ENCODE measurements at places on chromosomes 6 and 20.

DNA sequence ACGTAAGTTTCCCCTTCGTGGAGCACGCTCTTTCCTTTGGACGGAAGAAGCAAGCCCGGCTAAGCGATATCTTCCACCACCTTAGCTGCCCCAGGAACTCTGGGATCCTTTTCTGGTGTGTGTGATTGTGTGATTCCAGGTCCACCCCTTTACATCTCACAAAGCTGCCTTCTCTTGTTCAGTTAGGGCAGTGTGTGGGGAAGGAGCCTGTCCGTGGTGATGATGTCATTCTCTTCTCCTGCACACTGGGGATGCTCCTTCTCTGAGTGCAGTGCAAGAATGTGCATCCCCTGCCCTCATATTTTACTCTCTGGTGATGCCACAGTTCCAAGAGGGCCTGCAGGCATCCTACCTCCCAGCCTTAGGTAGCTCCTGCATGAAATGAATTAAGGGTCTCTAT, 30.3 kb downstream of the BNIP5 start:
- DNase-seq: no peak

- no peak for DNase-seq
These were observed 22.2 kb upstream of the CCN5 start for GRCh38 chr20:44692932-44693480.

DNA sequence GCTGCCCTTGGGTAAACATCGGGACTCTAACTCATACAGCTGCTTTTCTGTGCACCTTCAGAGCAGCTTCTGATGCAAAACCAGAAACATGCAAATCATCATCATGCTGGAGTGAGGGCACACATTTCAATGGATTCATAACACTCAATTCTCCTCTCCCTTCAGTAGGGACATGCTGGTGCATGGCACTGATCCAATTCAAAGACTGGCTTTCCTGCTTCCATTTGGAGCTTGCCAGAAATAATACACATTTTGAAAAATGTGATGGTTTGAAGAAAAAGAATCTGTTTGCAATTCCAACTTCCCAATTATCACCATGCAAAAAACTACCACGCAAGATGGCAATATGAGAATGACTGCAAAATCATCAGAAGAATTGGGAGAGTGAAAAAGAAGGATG, 65.2 kb upstream of the PDE10A start:
- DNase-seq: no peak

DNA sequence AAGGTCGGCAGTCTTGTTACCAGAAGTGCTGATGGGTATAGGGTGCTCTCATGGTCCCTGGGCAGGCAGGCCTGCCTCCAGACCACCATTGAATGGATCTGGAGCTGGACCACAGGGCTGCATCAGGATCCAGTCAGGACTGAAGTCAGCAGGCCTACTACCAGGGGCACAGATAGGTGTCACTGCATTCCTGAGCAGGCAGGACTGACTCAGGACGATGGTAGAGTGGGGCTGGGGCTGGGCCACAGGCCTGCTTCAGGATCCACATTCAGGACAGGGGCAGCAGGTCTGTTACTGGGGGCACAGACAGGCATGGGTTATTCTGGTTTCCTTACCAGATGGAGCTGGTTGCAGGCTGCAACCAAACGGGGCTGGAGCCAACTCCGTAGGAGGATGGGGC, 51.4 kb upstream of the MAP3K4 start:
- DNase-seq: no peak

GRCh38 chr20:32249030-32249738, 28.3 kb upstream of the KIF3B start:
- no peak for DNase-seq

DNA sequence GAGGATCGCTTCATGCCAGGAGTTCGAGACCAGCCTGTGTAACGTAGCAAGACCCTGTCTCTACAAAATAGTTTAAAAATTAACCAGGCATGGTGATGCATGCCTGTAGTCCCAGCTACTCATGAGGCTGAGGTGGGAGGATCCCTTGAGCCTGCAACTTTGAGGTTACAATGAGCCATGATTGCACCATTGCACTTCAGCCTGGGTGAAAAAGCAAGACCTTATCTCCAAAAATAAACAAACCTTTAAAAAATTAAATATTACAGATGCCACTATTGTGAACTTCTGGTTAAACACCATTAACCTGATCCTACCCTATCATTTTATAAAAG, 116.8 kb downstream of the ARHGAP18 start:
- no peak for DNase-seq

DNA sequence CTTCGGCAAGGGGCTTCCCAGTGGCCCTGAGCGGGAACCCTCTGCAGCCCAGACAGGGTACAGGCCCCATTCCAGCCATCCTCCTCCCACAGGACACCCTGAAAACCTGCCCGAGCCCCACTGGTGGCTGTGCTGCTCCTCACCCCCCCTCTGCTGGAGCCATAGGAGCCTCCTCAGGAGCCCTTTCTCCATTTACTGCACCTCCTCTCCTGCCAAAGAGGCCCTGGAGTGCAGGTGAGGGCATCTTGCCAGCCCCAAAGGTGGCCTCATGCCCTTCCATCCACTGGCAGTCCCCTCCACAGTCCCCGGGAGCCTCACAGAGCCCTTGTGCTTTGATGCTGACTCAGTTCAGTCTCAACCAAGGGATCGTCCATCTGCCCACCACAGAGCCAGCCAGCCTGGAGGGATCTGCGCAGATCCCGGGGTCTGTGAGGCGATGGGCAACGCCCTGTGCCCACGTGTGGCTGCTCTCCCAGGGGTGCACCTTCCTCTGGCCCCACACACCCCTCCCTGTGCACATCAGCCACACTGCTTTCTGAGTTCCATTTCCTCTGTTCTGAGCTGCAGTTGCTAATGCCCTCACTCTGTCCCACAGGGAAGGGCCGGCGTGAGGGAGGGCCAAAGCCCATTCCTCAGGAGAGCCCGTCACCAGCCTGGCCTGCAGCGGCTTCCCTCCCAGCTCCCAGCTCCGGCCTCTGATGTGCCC, 228.5 kb downstream of the DLL1 start:
- no peak for DNase-seq

GRCh38 chr6:150267686-150268561, 100.9 kb upstream of the IYD start:
- DNase-seq: no peak

DNA sequence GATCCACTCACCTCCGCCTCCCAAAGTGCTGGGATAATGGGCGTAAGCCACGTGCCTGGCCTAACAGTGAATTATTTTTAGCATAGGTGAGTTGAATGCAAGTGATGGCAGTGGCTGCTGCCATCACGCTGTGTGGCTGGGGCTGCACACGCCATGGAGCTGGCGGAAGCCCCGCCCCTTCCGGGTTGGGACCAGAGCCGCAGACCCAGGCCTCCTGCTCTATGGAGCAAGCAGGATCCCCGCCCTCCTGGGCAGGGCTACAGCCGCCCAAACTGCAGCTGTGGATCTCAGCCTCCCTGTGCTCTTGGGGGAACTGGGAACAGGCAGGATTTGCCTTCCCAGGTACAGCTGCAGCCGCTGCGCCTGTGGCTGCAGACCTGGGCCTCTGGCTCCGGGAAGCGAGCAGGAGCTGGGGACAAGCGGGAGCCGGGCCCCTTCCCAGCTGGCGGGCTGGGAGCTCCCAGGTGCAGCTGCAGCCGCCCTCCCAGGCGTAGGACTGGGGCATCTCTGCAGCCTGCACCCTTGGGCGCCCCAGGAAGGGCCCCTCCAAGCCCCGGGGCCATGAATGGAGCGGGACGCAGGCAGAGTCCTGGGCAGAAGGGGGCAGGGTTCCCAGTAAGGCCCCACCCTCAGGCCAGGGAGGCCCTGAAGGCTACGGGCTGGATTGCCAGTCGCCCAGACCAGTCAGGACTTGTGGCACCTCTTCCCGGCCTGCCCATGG, 30.9 kb upstream of the SLA2 start:
- no peak for DNase-seq

DNA sequence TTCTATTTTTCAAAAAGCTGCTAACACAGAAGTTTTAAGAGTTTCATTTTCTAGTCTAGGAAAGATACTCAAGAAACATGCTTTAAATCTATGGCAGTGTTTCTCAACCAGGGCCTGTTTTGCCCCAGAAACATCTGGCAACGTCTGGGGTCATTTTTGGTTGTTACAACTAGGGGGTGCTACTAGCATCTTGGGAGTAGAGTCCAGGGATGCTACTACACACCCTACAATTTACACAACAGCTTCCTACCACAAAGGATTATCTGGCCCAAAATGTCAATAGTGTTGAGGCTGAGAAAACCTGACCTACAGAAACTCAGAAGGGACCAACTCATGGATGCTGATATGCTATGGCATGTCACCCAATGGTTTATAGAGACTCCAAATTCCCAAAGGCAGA, 24.4 kb downstream of the SERAC1 start:
- DNase-seq: no peak

GRCh38 chr20:23043376-23043775, 6.1 kb downstream of the THBD start:
- no peak for DNase-seq

- no peak for DNase-seq
These were observed 15.8 kb downstream of the KCNQ2 start for GRCh38 chr20:63456429-63457284.

- no peak for DNase-seq
These were observed 658.8 kb upstream of the CHD6 start for GRCh38 chr20:42276718-42277602.

DNA sequence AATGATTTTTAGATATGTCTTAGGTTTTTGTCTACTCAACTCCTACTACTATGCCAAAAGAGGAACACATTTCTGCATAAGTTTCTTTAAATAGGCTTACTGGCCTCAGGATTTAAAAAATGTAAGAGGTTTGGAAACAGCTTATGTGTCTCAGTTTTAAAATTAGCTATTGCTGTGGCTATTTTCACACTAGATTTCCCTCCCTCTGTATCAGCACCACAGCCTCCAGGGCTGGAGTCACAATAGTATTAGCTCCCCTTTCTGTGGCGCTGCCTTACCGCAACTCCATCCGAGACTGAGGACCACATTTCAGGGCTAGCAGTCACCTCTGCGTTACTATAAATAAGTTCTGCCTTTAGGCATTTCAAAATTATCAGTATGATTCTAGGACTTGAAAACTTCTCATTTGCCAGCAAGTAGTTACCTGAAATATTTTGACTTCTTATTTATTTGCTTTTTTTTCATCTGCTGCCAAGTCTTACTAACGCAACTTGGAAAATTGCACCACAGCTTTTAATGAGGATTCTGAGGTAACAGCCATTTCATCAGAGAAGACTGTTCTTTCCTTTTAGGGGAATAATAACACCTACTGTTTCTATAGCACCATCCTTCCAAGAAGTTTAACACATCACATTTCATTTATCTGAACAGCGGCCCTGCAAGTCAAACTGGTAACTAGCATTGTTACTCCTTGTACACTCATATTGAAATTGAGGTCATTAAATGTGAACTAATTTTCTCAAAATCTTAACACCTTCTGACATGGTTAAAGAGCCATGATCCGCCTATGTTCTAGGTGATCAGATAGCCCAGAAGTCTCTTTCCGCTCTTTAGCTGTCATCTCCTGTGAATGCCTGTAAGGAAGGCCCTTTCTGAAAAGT, 105.9 kb downstream of the GJA10 start:
- no peak for DNase-seq
